ENCODE measurements at places on chromosomes 1 and 21. TPM values are rescaled to one million over a fixed set of nuclear protein-coding genes. Genes with fewer than 3 reads are reported as not detected.

DNA sequence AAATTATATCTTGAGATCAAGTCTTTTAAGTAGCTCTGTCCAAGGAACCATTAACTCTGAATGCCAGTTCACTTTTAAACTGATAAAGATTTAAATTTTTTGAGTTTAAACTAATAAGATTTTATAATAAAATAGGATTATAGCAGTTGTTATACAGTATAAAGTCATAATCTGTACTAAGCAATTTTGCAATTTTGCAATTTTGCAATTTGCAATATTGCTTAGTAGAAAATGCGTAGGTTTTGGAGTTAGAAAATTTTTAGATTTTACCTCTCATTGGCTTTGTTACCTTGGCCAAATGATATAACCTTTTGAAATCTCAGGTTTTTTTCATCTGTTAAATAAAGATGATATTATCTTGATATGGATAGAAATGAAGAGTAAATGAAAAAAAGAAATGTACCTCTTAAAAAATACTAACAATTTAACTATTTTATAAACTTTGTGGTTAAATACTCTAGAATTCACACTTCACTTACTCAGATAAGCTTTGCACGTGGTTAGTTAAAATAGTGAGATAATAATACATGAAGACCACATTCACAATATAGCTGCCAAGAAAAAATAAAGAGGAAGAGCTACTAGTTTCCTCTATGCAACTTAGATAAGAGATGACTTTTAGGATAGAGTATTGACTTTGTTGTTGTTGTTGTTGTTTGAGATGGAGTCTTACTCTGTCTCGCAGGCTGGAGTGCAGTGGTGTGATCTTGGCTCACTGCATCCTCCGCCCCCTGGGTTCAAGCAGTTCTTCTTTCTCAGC, 13.9 kb downstream of the CCDC18 start:
- no peak for DNase-seq

GRCh38 chr1:219391297-219391696, 217.6 kb downstream of the LYPLAL1 start:
- DNase-seq, result no peak

DNA sequence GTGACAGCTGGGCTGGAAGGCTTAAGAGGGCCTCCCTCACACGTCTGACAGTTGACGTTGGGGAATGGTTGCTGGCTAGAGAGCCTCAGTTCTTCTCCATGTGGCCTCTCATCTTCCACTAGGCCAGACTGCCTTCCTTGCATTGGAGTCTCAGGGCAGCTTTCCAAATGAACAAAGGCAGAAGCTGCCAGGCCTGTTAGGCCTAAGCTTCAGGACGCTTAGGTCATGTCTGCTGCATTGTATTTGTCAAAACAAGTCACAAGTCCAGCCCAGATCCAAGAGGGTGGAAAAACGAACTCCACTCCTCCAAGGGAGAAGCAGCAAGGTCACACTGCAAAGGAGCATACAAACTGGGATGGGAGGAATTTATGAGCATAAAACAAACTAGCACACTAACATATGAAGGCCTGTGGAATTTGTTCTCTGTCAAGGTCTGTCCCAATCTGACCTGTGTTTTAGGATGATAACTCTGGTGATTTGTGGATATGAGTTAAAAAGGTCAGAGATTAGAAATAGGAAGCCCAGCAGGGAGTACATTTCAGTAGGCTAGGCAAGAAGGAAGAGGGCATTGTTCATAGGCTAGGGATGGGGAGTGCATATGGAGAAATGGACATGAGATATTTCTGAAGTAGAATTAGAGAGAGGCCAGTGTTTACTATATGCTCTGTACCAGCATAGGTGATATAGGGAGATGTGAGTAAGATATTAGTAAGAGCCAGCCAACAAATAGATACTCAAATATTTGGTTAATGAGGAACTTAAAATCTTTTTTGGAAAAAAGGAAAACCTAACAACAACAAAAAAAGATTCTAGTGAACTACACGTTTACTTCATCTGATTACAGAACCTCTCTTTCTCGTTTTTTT, 29.1 kb upstream of the CNN3 start:
- DNase-seq, result no peak

GRCh38 chr1:51958824-51959223, 31.7 kb downstream of the RAB3B start:
- DNase-seq, result no peak

- DNase-seq, result no peak
These were observed 59.8 kb downstream of the IL12RB2 start for GRCh38 chr1:67367370-67368045.

DNA sequence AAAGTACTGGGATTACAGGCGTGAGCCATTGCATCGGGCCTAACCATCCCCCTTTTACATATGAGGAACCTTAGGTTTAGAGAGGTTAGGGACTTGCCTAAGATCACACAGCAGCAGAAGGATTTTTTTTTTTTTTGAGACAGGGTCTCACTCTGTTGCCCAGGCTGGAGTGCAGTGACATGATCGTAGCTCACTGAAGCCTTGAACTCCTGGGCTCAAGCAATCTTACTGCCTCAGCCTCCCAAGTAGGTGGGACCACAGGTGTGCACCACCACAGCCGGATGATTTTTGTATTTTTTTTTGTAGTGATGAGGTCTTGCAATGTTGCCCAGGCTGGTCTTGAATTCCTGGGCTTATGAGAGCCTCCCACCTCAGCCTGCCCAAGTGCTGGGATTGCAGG, 2.2 kb upstream of the C1orf167 start:
- DNase-seq, result no peak

GRCh38 chr1:222171005-222171404, 376.9 kb downstream of the HHIPL2 start:
- no peak for DNase-seq

DNA sequence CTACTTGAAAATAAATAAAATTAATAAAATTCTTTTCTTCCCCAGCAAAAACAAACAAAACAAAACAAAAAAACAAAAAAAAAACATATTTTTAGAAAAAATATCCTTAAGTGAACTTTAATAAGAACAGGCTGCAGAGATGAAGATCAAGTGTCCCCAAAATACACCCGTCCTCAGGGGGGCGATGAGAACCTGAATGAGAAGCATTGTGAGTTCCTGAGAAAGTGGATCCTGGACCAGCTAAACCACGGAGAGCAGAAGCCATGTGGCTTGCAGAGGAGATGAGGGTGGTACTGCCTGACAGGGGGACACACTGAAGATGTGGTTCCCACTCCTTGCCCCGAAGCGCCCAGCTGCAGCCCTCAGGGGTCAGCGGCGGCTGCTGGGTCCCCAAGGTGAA, 89.3 kb downstream of the ITPKB start:
- DNase-seq, result peak; percentile 60

DNA sequence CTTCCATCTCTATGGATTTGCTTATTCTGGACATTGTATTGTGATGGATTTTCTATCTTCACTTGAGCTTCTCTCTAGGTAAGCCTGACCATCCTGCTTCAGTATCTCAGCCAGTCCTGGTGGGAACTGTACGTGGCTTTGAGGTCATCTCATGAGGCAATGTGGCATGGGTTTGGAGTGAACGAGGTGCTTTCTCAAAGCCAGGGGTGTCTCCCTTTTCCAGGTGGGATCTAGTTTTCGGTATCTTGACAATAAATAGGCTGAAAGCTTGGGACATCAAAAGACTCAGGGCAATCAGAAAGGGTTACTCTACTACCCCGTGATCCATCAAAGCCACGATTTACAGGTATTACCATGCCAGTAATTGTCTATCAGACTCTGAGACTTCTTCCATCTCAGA, 40.8 kb downstream of the AZIN2 start:
- no peak for DNase-seq

GRCh38 chr1:5831600-5832335, 160.5 kb downstream of the NPHP4 start:
- no peak for DNase-seq

DNA sequence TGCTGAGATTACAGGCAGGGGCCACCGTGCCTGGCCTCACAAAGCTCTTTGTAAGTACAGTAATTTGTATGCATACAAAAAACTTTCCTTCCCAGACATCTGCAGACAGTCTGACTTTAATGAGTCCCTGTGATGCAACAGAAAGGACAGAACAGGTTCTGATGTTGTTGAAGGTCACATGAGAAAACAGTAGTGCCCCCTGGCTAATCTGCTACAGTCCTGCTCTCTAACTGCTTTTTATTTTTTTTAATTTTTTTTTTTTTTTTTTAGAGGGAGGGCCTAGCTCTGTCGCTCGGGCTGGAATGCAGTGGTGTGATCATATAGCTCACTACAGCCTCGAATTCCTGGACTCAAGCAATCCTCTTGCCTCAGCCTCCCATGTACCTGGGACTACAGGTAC, 36.7 kb downstream of the ACBD3 start:
- no peak for DNase-seq

- DNase-seq, result no peak
These were observed 134.5 kb upstream of the LYPLAL1 start for GRCh38 chr1:219039017-219039681.

GRCh38 chr1:166377896-166378295, 211.1 kb upstream of the FAM78B start:
- DNase-seq, result no peak

DNA sequence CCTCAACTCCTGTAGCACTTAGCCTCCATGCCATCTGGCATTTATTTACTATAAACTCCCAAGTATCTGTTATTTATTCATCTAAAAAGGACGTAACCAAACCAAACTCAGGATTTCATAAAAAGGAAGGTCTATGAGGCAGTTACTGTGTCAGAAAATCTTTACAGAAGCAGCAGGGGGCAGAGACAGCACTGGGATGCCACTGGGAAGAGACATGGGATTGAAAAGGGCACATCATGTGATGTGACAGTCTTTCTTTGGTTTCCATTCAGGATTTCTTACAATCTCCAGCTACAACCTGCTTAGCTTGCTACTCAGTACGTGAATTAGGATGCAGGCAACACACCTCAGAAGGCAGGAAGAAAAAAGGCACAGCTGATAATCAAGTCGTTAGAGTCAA, 31.2 kb downstream of the SPRTN start:
- no peak for DNase-seq

DNA sequence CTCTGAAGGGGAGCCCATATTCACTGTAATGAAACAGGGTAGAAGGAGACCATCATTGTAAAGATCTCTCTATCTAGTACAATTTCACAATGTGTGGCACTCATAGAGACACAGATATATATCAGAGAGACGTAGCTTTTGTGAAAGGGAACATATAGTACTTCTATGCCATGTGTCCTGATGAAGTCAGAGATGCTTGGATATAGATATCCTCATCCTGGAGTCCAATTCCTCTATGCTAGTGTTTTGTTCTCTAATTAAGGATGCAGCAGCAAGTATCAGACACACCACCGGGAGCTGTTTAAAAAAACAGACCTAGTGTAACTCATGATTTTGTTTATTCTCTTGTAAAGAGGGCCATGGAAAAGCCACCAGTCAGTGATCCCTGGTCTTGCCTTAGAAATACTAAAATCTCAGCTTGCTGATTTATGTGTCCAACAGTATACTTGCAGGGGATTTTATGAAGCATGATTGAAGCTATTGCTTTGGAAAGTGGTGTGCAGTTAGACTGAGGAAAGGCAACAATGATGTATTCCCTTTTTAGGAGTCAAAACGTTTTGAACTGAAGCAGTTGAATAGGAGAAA, 2.5 kb downstream of the NCAM2 start:
- no peak for DNase-seq

- no peak for DNase-seq
These were observed 42.0 kb downstream of the CXADR start for GRCh38 chr21:17554679-17555465.

GRCh38 chr1:216739793-216740192, 16.6 kb upstream of the ESRRG start:
- DNase-seq, result no peak

DNA sequence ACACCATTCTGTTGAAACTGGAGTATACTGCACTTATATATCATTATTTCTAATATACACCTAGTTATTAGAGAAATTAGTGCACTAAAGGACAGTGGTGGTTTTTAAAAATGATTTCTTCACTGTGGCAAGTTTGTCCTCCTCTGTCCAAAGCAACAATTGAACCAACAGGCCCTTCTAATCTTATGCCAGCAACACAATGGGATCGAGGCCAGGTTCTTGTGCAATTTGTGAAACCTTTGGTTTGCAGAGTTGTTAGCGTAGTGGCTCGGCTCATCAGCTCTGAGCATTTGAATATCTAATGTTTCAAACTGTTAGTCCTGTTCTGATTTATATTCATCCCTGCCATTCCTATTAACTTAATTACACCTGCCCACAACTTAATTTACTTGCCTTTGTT, 9.9 kb upstream of the LRRC39 start:
- DNase-seq, result no peak

DNA sequence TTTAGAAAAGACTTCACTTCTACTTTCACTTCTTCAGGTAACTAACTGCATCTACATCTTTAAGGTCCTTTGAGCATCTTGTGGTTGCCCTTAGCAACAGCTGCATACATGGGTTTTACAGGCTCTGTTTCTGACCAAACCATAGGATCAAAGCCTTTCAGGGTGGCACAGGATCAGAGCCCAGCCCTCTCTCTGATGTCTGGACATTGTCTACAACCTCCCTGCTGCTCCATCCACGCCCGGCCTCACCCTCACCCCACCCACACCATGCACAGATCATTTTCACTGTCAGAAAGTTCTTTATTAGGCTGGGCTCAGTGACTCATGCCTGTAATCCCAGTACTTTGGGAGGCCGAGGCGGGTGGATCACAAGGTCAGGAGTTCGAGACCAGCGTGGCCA, 5.2 kb downstream of the NCF2 start:
- DNase-seq, result no peak

- no peak for DNase-seq
These were observed 16.5 kb upstream of the NPHP4 start for GRCh38 chr1:6008696-6009095.

- DNase-seq, result no peak
These were observed 36.3 kb upstream of the FAM3B start for GRCh38 chr21:41280115-41280919.

DNA sequence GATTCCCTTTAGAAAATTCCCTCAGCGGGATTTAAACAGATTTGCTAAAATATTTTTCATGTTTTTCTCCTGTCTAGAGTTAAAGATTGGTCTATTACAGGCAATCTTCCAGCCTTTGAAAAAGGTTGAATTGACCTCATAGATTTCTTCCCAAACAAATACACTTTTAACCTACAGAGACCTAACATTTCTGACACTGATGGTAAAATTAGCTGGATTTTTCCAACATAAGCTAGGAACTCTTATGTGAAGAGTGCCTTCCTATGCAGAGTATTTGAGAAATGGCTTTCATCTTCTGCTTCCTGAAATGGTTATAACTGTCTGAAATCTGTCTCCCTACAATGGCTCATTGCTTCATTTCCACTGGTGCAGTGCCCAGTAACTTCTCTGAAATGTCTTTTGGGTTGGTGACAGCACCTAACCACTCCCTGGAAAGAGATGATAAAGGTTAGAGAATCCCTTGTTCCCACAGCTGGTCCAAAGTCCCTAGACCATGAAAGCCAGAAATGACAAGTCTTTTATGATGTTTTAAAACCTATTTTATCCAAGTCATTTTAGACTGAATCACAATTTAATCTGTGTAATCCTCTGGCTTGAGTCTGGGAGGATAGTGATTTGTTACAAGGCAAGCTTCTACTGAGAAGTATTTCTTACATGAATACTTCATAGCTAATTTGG, 269.4 kb downstream of the BACH1 start:
- DNase-seq, result no peak

The CELA3B gene
- total RNA-seq, result not detected

The MYOM3 gene
- not detected for total RNA-seq

The DEPDC1 gene
- total RNA-seq, result 26.2 TPM
